ENCODE measurements at places on chromosomes 7 and 10.

DNA sequence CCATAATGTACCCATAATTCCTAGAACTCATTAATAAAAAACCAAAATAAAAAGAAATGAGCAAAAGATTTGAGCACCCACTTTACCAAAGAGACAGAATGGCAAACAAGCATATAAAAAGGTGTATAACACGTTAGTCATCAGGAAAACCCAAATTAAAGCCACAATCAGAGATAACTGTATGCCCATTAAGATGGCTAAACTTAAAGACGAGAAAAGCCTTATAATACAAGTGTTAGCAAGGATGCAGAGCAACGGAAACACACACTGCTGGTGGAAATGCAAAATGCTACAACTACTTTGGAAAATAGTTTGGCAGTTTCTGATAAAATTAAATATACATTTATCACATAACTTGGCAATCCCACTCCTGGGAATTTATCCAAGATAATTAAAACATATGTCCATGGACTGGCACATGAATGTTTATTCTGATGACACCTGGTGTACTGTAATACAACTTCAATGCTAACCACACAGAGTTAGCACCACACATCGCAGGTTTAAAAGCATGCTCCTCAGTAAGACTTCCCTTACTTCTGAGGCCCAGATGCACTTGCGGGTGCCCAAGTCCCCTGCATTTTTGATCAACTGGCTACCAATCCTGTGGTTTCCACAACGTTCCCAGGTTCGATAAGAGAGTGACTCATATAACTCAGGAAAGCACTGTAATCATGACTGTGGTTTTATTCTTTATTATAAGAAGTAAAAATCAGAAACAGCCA lies 158.6 kb downstream of the SNX13 start:
- peak; percentile 34 for DNase-seq

DNA sequence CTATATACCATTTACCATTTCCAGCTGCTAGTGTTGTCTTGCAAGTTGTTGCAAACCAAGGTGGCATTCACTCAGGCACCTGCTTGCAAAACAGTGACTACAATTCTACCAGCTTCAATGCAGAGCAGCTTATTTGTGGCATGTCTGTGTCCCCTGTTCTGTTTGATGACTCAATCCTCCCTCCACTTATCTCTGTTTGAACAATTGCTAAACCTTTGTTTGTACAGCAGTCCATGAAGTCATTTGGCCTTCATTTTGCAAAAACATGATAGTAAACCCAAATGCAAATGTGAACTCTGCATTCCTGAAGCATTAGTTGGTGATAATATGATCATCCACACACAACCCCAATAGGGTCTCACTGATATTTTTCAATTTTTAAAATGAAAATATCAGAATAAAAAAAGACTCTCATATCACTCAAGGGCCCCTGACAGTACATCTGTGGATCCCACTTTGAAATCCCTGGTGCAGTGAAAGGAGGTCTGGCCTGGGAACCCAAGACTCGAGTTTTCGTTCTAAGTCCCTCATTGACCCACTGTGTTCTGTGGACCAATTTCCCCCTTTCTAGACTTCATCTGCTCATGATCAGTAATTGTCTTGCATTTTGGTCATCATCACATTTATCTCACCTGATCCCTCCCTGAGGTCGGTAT lies 425.4 kb downstream of the RPS24 start:
- peak; percentile 68 for DNase-seq

DNA sequence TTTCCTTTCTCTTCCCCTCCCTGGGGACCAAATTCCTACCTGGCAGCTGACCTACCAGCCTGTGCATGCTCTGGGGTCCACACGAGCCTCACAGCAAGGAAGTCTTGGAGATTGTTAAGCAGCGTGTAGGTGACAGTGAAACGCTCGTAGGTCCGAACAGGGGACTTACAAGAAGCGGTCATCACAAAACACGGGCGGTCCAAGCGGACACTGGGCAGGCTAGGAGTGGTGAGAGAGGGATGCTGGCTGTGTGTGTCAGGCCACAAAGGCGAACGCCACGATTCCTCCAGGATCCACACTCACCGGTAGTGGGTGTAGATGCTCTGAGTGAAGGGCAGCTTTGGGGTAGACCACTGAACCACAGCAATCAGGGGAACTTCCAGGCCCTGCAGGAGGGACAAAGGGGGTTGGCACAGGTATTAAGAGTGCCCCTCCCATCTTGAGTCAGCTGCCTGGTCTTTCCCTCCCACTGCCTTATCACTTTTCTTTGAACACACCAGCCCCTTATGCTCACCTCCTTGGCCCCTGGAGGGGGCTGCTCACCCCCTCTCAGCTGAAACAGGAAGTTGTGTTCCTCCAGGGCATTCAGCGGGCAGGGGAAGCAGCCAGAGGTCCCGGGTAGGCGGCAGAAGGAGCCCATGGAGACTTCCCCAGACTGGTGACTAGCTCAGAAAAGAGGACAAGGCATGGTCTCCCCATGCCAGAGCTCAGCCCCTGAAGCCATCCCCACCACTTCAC lies 2.0 kb downstream of the TRAPPC14 start:
- DNase-seq, result no peak

DNA sequence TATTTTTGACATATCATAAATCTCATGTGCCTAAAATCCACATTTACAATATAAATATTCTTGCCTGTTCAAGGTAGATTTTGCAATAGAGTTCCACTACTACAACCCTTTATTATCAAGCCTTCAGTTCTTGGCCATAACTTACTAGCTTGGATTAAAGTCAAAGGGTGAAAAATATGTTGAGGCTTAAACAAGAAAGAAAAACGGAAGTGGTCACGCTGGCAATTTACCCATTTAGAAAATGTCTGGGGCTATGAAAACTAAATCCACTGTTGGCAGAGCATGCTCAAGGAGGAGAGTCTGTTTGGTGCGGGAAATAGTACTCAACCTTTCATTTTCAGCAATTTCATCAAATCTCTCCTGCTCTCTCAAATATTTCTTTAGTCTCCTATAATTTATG lies 209.8 kb upstream of the RHOBTB1 start:
- no peak for DNase-seq

DNA sequence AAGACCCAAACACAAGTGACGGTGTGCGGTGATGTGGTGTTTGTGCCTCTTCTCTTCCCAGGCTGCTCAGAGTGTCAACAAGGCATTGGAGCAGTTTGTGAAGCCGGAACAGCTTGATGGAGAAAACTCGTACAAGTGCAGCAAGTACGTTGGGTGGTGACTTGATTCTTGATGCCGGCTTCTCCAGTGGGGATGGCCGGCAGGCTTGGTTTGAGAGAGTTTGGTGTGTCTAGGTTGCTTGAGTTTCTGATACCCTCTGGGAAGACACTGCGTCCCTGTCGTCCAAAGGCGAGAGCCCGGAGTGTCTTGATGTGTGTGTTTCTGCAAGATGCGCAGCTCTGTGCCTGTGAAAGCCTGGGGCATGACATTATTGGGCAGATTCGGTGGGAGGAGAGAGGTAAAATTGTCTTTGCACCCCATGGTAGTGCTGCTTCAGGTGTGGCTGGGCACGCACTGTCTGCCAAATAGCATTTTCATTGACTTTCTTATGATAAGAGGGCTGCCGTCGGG lies 111.8 kb downstream of the ANKRD61 start:
- DNase-seq, result no peak

GRCh38 chr7:111145472-111145871 lies 54.5 kb downstream of the LRRN3 start:
- peak; percentile 7 for DNase-seq

GRCh38 chr10:89301232-89301631 lies 614 bp upstream of the IFIT2 start:
- peak; percentile 54 for DNase-seq

DNA sequence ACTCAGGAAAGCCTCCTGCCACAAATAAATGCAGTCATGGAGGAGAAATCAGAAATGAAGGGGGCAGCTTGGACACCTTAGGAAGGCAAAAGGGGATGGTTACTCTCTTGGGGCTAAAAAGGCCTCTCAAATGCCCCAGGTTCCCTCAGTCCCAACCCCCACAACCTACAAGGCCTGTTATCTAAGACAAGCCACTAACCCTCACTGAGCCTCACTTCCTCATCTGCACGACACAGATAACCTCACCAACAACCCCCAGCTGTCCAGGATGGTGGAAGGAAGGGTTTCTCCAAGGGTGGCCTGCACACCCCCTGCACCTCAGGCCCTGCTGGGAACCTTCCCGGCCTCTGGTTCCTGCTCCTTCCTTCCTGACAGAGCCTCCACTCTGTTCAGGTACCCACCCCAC lies 29.2 kb downstream of the SORBS1 start:
- no peak for DNase-seq

DNA sequence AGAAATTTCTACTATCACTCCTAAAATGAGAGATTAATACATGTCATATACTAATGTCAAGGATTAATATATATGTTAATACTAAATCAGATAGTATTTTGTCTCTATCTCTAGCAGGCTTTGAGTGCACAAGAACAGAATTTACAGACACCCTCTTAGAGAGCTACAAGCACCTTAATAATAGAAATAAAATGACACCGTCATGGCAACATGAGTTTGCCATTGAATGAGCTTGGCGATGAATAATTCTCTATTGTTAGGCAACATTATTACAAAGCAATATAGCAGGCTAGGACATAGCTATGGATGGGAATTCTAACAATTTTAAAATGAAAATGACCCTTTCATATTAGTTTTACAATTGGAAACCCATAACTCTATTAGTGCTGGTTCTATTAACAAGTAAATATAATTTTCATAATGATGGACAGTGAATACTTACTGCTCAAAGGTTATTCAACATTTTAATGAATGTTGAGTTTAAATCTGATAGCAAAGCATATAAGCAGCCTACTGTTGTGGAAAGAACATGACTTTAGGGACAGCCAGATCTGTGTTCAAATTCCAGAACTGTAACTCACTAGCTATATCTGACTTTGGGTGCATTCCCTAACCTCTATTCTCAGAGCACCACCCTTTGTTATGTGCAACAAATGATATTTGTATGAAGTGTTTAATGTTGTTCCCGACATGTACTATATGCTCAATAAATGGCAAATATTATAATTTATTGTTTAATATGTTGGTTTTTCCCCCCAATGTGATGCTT lies 184.5 kb upstream of the DKK1 start:
- DNase-seq, result no peak

DNA sequence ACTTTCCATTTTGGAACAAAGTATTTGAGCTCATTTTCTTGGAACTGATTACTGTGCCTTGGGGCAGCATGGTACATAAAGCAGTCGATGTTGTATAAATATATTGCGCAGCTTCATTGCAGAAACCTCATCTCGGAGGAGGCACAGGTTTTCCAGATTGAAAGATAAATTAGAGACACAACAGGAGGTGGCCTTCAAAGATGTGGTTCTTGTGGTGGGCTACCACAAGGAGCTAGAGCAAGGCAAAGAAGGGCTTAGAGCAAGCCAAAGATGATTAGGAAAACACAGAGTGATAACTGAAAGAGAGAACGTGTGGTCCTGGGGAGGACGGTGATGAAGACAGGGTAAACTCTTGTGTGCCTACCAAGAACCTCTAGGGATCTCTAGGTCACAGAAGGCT lies 169.1 kb upstream of the TNS3 start:
- DNase-seq, result no peak

- peak; percentile 89 for DNase-seq
These were observed 809.5 kb downstream of the GRID1 start for GRCh38 chr10:85557077-85557476.

- no peak for DNase-seq
These were observed 107.3 kb upstream of the FAM171A1 start for GRCh38 chr10:15478429-15478828.

DNA sequence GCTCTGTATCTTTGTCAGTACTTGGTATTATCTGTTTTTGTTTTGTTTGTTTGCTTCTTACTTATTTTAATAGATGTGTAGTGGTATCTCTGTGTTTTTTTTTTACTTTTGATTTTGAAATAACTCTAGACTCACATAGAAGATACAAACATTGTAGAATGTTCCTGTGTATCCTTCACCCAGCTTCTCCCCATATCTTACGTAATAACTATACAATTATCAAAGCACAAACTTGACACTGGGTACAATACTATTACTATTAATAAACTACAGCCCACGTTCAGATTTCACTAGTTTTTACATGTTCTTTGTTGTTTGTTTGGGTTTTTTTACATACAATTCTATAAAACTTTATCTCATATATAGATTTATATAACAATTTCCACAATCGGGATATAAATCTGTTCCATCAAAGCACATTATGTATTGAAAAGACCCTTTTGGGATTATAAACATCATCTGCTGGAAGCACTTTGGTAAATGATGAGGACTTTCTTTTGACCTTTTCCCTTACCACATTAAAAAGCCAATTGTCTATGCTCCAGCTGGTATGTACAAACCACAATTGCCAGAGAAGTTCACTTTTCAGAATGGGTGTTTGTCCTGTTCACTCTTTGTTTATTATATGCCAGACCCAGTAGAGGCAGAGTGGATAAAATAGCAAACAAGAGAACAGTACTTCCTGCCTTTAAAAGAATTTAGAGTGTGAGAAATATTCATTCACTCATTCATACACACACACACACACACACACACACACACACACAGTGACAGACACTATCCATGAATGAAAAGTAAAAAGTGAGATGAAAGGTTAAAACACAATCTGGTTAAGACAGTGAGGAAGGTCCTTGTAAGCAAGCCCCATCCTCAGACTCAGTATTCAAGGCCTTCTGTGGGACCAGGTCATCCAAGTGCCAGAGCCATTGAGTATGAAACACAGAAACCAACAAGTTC lies 113.0 kb downstream of the SGMS1 start:
- DNase-seq, result no peak

DNA sequence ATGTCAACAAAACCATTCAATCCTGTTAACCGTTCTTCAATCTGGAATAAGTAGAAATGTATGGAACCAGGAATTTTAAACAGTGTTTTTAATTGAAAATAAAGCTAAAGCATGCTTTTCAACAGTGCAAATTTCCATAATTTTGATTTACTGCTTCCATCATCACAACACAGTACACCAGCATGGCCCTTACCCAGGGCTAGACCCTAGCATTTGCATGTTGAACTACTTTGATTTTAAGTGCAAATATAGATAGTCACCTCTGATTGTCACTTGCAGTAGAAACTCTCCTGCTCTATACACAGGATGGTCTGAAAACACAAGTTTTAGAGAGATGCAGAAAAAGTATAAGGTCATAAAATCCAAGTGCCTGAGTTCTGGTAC lies 12.1 kb downstream of the SKIDA1 start:
- no peak for DNase-seq

DNA sequence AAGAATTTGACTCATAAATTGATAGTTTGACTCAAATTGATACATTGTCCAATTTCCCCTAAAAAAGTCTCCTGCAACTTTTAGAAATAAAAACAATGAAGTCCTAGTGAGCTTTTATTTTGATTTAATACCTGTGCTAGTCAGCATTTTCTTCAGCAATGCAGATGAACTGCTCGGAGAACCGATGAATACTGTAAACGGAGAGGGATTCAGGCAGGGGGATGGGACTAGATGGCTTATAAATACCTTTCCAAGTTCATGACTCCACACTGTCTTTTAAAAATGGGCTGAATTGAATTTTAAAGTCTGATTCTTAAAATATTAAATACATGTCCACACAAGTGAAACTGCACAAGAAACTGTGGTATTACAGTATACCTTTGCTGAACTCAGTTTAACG lies 12.7 kb downstream of the EEPD1 start:
- DNase-seq, result no peak

GRCh38 chr7:4215176-4215720 lies 466.8 kb upstream of the FOXK1 start:
- no peak for DNase-seq
